ENCODE measurements at places on chromosomes 6 and 20. TPM values are rescaled to one million over a fixed set of nuclear protein-coding genes. Genes with fewer than 3 reads are reported as not detected.

ATG5 gene
- total RNA-seq, result 31.4 TPM

TUBB1 gene
- total RNA-seq, result not detected

FAM83D gene
- total RNA-seq, result 35.2 TPM

KCNK17 gene
- total RNA-seq, result not detected

NKX2-4 gene
- not detected for total RNA-seq
